ENCODE measurements at places on chromosomes 7 and 10. TPM values are rescaled to one million over a fixed set of nuclear protein-coding genes. Genes with fewer than 3 reads are reported as not detected.

The RADIL gene
- total RNA-seq: 1.1 TPM

The KLF14 gene
- total RNA-seq: not detected

The STEAP1B gene
- total RNA-seq: 18.2 TPM

The PALD1 gene
- 7.8 TPM for total RNA-seq

The NPC1L1 gene
- not detected for total RNA-seq

The COL28A1 gene
- not detected for total RNA-seq

The C10orf105 gene
- not detected for total RNA-seq

The ANXA8L1 gene
- 2.0 TPM for total RNA-seq

The GNAT3 gene
- total RNA-seq: not detected

The CUEDC2 gene
- 151 TPM for total RNA-seq
